Mucosa of descending colon (tissue), 3 donors: ENCODE measurements at places on chromosomes 5 and 9. TPM values are rescaled to one million over a fixed set of nuclear protein-coding genes. Genes with fewer than 3 reads are reported as not detected.

TRPM6 gene
- 125 TPM for total RNA-seq

MTREX gene
- total RNA-seq = 57.8 TPM

CARD9 gene
- 2.2 TPM for total RNA-seq

MED10 gene
- 27.2 TPM for total RNA-seq

ITK gene
- 2.7 TPM for total RNA-seq

OR1Q1 gene
- not detected for total RNA-seq

UBAC1 gene
- 70.4 TPM for total RNA-seq

IFNA21 gene
- not detected for total RNA-seq

TMEM252 gene
- total RNA-seq = not detected

ST6GALNAC6 gene
- total RNA-seq = 175 TPM

OR1J2 gene
- total RNA-seq = not detected

ZDHHC11 gene
- 4.6 TPM for total RNA-seq

MRPS30 gene
- total RNA-seq = 47.2 TPM

COX7C gene
- 677 TPM for total RNA-seq

FBXL7 gene
- total RNA-seq = 3.4 TPM

CLTA gene
- 165 TPM for total RNA-seq

PSIP1 gene
- total RNA-seq = 58.4 TPM

ADAMTS2 gene
- total RNA-seq = 1.3 TPM

IFNA2 gene
- total RNA-seq = not detected

S100Z gene
- total RNA-seq = not detected

EXOSC3 gene
- 34.1 TPM for total RNA-seq

SPEF2 gene
- total RNA-seq = 6.9 TPM

NLN gene
- 22.2 TPM for total RNA-seq

PTGS1 gene
- 192 TPM for total RNA-seq

SLC45A2 gene
- 1.0 TPM for total RNA-seq

GALNT12 gene
- 121 TPM for total RNA-seq

OLFML2A gene
- total RNA-seq = 48.3 TPM

RIC1 gene
- 15.8 TPM for total RNA-seq

COL23A1 gene
- 0.17 TPM for total RNA-seq

OMD gene
- 1.8 TPM for total RNA-seq

PARP8 gene
- total RNA-seq = 29.3 TPM

ZDHHC11B gene
- total RNA-seq = 4.6 TPM

CETN3 gene
- 15.0 TPM for total RNA-seq

AKNA gene
- total RNA-seq = 29.3 TPM

DIMT1 gene
- total RNA-seq = 19.7 TPM

SPINK5 gene
- 6.2 TPM for total RNA-seq

TTC23L gene
- total RNA-seq = 0.43 TPM

ZFP2 gene
- total RNA-seq = 0.93 TPM

LHX3 gene
- total RNA-seq = not detected

SLC4A9 gene
- 0.23 TPM for total RNA-seq

DRD1 gene
- total RNA-seq = not detected

PIP5K1B gene
- 60.0 TPM for total RNA-seq

ADAMTS19 gene
- total RNA-seq = 0.12 TPM

OR2V2 gene
- not detected for total RNA-seq

TRIO gene
- 231 TPM for total RNA-seq

GRM6 gene
- not detected for total RNA-seq

SLC6A18 gene
- 0.89 TPM for total RNA-seq

IRGM gene
- total RNA-seq = 0.17 TPM

WWC1 gene
- 37.0 TPM for total RNA-seq

JADE2 gene
- total RNA-seq = 36.2 TPM

PCDHB3 gene
- 0.90 TPM for total RNA-seq

TPPP gene
- total RNA-seq = 18.1 TPM
